ENCODE measurements at places on chromosomes 1 and 21. TPM values are rescaled to one million over a fixed set of nuclear protein-coding genes. Genes with fewer than 3 reads are reported as not detected.

DNA sequence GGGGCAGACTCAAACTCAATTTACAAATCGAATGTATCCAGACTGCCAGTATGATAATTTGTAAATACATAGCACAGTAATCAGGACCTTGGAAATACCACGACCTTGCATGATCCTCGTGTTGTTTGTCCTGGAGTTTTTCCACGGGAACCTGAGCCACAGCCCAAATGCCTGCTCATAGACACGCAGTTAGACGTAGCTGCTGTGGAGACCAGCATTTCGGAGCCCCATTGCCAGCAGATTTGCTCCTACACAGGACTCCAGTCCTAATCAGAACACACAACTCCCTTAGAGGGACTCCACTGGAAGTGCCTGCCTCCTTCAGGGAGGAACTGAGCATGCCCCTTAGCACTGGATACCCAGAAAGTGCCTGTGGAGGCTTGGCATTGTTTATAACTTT, 163.2 kb downstream of the GALNT2 start:
- DNase-seq: no peak

GRCh38 chr1:8871539-8871935, 6.9 kb downstream of the ENO1 start:
- no peak for DNase-seq

Gene CNR2
- not detected for total RNA-seq

Gene WNT9A
- 0.76 TPM for total RNA-seq

Gene AMY1A
- total RNA-seq: not detected

All from dermis microvascular lymphatic vessel endothelial cell (primary cell).